ENCODE measurements at places on chromosomes 4 and X.
A peak's percentile ranks its signal among the peaks of the same experiment; 100 is the strongest.

GRCh38 chr4:48635980-48636379, 144.1 kb downstream of the FRYL start:
- no peak for DNase-seq

- no peak for DNase-seq
These were observed 38.0 kb downstream of the CCNG2 start for GRCh38 chr4:77194989-77195388.

DNA sequence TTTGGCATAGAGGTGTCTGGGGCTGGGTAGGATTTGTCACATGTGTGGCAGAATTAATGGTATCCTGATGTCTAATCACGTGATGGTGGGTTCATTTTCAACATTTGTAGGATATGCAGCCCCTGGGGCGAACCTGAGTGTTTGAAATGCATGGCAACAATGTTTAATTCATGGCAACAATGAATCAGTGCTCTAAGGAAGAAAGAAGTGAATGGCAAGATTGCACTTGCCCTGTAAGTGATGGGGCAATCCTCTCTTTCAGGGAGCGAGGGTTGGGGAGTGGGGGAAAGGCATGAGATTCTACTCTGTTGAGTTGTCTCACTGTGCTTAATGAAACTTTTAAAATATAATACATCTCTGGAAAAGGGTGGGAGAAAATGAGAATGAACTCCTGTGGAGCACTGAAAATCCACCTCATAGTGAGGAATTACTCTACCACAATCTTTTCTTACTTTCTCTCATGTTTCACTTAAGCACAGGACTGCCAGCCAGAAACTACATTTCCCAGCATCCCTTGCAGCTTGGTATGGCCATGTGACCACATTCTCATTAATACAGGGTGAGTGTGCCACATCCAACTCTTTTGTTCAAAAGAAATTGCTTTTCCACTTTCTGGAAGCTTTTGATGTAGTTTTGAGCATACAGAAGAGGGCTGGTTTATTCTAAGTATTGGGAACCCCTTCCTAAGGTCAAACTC, 64.0 kb upstream of the PGM2 start:
- peak; percentile 23 for DNase-seq

DNA sequence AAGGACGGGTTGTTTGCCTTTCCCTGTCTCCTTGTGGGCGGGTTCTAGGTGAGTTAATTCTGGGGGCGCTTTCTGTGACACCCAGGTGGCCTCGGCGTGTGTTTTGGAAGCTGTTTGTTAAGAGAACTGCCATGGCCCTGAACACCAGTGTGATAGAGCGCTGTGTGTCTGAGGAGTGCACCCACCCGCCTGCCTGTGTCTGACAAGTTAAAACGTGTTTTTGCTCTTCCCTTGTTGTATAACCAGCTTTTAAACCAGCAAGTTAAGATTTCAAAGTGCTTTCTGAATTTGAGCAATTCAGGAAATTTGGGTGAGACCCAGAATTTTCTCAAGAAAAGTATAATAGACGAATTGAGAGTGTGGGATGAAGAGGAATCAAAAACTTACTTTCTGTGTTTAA, 55.2 kb upstream of the HGFAC start:
- peak; percentile 2 for DNase-seq

DNA sequence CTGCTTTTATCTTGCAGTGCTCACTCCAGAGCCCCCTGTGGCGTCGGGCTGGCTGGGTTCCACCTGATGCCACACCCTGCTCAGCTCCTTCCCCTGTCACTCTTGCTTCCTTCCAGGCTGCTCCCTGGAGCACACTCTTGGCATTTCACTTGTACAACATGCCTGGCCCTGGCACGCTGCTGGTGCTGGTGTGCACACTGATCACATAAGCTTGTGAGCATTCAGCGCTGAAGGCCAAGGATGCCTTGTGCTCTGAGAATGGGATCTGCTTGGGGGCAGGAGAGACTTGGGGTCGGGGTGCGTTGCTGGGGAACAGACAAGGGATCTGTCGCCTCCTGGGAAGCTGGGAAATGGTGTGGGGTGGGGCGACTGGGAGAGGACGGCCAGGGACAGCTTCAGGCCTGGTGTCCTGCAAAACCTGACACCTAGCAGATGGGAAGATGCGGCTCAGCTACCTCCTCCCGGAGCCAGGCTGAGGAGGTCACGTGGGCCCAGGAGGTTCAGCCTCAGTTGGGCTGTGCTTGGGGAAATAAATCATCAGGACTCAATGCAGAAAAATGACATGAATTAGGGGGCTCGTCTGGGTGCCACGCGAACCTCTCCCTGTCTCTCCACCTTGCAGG, 108.5 kb downstream of the PHKA2 start:
- no peak for DNase-seq

- peak; percentile 84 for DNase-seq
These were observed 20.0 kb downstream of the CFAP97 start for GRCh38 chr4:185183622-185184281.

DNA sequence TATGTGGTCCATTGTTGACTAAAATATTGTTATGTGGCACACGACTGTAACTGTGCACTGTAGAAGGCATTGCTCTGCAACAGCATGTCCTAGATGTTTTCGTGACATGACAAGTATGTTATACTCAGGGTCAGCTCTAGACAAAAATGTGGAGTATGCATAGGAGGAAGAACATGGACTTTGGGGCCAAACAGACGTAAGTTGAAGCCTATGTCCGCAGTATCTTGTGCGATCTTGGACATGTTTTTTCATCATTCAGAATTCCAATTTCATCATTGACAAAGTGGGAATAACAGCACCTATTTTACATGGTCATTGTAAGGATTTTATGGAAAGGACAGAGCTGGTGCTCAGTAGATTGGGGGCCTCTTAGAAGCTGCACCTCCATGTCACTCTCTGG, 27.7 kb upstream of the PROM1 start:
- no peak for DNase-seq

GRCh38 chr4:124321364-124321763, 391.2 kb downstream of the ANKRD50 start:
- no peak for DNase-seq

- no peak for DNase-seq
These were observed 41.6 kb downstream of the LIMCH1 start for GRCh38 chr4:41579526-41579925.

GRCh38 chrX:26613956-26614355, 398.0 kb downstream of the MAGEB5 start:
- no peak for DNase-seq

DNA sequence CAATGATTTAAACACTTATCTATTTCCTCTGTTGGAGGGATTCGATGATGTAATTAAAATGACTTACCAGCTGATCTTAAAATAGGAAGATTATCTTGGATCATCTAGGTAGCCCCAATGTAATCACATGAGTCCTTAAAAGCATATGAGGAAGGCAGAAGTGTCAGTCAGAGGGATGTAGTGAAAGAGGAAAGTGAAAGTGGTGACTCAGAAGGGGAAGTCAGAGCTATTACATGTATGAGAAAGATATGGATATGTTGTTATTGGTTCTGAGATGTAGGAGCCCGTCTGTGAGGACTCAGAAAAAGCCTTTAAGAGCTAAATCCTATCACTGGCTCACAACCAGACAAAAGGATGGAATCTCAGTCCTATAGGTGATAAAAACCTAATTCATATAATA, 456.4 kb downstream of the DACH2 start:
- peak; percentile 2 for DNase-seq

- no peak for DNase-seq
These were observed 52.0 kb downstream of the SEC24D start for GRCh38 chr4:118783887-118784286.

GRCh38 chr4:187586892-187587291, 408.7 kb upstream of the ZFP42 start:
- DNase-seq, result peak; percentile 92

- no peak for DNase-seq
These were observed 8.9 kb upstream of the UGT2A3 start for GRCh38 chr4:68960294-68961163.

- DNase-seq, result no peak
These were observed 124.9 kb downstream of the IRF2 start for GRCh38 chr4:184349283-184350039.

GRCh38 chrX:39144323-39144722, 343.1 kb downstream of the MID1IP1 start:
- DNase-seq, result no peak

GRCh38 chr4:170271723-170272122, 182.0 kb upstream of the AADAT start:
- DNase-seq, result no peak

GRCh38 chrX:45428831-45429230, 228.2 kb upstream of the DIPK2B start:
- no peak for DNase-seq

DNA sequence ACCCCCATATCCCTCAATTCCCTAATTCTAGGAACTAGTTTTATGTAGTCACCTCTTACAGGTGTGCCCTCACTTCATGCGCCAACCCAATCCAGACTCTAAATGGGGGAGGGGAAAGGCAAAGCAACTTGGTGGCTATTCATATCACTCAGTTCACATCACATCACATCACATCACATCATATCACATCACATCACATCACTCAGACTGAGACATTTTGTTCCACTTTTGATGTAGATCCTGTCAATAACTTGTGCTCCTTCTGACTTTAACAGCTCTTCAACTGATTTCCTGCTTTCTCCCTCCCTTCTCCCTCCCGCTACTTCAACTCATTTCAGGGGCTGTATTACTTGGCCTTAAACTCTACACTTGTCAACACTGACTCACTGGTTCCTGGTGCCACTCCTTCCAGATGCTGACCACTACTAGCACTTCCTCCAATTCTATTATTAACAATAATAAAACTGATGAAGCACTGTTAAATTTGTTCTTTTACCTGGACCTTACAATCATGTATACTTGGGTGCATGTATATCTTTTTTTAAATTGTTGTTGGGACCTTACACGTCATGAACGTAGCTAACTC, 29.1 kb upstream of the PLS3 start:
- DNase-seq, result peak; percentile 28
